ENCODE measurements at places on chromosomes 1 and 21.

- no peak for DNase-seq
These were observed 15.2 kb downstream of the H6PD start for GRCh38 chr1:9249534-9250410.

GRCh38 chr1:16114527-16115467, 41.1 kb downstream of the EPHA2 start:
- DNase-seq: no peak

DNA sequence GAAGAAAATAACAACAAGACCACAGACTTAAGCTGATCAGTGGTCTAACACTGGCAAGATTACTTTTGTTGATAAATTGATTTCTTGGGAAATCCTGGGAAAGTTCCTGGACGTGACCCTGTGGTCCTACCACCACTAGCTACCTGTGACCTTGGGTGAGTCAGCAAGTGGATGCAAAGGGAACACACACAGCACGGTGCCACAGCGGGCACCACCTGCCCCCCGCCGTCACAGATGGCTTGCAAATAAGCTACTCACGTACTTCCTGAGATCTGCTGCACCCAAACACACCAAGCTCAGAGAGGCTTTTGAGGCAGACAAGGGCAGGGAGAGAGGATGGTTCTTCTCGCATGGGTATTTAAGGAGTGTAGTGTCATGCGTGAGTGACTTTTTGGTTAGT, 12.7 kb downstream of the CFAP298 start:
- DNase-seq: no peak

GRCh38 chr1:10973552-10973951, 38.9 kb upstream of the TARDBP start:
- DNase-seq: peak; percentile 32

DNA sequence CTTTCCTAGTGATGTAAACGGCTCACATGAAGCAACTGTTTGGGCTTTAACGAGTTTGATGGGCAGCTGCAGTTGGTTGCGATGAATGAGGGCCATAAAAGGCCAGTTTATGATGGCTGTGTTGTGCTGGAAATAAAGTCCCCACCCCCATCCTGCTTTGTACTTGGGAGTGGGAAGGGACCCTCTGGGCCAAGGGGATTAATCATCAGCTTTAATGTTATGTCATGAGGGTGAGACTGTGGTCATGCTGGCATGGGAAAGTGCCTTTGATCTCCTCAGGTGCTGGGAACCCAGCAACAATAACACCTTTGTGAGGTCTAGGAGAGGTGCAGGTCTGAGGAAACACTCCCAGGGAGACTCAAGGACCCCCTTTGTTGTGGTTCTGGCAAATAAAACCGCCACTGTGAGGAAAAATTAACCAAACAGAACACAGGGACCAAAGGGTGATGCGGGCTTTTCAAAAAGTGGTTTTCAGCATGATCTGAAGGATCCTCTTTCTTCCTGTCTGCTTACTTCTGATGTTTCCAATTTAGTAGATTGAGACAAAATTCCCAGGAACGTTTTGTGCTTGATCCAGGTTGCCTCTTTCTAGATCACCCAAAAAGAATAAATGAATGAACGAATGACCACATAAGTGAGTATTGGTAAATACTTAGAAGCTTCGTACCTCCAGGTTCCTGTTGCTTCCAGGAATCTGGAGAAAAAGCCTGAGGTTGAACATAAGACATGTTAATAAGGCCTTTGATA, 257.8 kb upstream of the HOOK1 start:
- no peak for DNase-seq

GRCh38 chr1:85756864-85757263, 48.6 kb upstream of the ZNHIT6 start:
- DNase-seq: no peak

GRCh38 chr1:3575993-3576392, 35.3 kb downstream of the MEGF6 start:
- DNase-seq: no peak

- no peak for DNase-seq
These were observed 856.6 kb downstream of the PLA2G4A start for GRCh38 chr1:187685333-187685732.

- DNase-seq: no peak
These were observed 15.7 kb downstream of the ZFYVE9 start for GRCh38 chr1:52157582-52157981.
